ENCODE measurements at places on chromosomes 12 and 14.

GRCh38 chr14:99460793-99461192 is 19.9 kb downstream of the SETD3 start:
- ATAC-seq, result no peak

DNA sequence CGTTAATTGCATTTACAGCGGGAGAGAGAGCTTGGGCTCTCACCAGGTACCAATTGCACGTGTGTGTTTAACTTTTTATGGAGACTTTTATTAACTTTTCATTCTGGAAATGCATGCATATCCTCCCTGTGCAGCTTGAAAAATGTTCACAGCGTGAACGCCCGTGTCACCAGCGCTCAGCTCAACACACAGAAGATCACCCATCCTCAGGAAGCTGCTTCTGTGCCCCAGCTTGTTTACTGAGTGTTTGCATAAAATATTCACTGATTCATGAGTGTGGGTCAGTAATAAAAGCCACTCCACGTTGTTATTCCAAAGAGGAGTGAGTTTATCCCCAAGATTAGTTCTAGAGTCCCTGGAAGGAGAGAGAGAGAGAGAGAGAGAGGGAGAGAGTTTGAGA is 75.5 kb upstream of the FZD10 start:
- no peak for ATAC-seq

GRCh38 chr12:110932046-110932445 is 11.7 kb upstream of the MYL2 start:
- no peak for ATAC-seq

GRCh38 chr12:26370098-26370497 is 174.7 kb downstream of the SSPN start:
- ATAC-seq, result no peak

GRCh38 chr12:12684375-12685106 is 11.4 kb downstream of the GPR19 start:
- peak; percentile 75 for ATAC-seq

- ATAC-seq, result no peak
Observed at GRCh38 chr12:92400006-92400405, 254.4 kb upstream of the BTG1 start.

DNA sequence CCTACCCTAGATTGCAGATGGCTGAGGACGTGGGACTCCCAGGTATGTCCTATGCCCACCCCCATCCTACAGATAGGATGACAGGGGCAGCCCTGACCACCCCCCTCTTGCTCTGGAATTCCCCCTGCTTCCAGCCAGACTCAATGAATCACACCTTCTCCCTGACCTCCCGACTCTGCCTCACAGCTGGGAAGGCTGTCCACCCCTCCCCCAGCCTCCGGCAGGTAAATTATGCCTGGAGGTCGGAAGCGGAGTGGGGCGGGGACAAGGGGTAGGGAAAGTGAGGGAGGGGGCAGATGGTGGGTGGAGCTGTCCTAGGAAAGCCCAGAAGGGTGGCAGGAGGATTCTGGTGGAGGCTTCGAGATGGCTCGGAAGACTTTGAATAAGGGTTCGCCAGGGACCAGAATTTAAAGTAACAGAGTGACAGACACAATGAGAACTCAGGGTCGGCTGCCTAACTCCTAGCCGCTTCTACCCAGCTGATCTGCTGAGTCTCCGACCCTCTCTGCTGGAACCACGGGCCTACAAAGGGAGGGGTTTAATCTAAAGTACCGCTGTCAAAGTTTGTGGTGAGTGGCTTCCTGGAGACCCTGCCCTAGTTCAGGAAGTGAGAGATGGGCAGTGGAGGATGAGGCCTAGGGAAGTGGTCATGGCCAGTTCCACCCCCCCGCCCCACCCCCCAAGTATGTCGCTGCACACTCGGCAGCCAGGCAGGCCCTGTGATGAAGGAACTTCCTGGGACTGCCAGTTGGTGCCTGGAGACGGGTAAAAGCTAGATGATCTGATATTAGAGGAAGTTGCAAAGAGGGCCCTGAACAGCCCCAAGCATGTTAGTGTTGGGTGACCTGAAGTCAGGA is 4.2 kb downstream of the PLEKHG3 start:
- ATAC-seq, result no peak

GRCh38 chr12:18868717-18869116 is 130.8 kb downstream of the CAPZA3 start:
- ATAC-seq, result peak; percentile 18

GRCh38 chr14:68759017-68759560 is 33.8 kb downstream of the ZFP36L1 start:
- no peak for ATAC-seq

DNA sequence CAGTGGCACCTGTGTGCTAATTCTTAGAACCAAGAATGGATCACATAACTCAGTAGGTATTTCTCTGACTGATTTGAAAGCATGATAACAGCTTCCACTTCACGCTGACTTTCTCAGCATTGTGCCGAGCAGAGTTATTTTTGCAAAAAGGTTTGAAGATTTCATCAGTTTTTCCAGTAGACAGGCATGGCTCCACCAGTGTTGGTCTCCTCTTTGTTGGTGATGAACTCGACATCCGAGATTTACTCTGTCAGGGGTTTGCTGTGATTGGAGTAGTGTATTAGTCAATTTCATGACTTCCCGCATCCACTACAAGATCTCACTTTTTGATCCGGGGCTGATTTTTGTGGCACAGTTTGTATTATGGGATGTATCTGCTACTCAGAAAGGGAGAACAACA is 85.3 kb downstream of the PRKCH start:
- ATAC-seq, result peak; percentile 47

GRCh38 chr14:41699486-41699885 is 92.8 kb downstream of the LRFN5 start:
- no peak for ATAC-seq

DNA sequence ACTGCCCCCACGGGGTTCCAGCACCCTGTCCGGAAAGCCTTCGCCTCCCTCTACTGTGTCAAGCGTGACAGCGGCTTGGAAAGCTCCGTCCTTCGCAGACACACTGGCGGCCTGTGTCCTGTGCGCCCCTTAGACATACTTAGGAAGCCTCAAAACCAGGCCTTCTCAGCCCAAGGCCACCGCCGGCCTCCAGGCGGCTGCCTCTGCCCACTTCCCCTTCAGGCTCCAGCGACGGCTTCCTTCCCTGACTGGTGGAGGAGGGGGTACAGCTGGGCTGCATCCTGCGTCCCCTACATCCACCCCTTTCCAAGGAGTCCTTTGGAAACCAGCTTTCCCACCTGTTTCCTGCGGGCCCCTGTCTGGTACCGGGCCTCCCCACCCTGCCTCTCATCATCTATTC is 2.5 kb upstream of the CACNA2D4 start:
- ATAC-seq, result no peak

GRCh38 chr14:50944647-50945413 is 547 bp upstream of the PYGL start:
- ATAC-seq, result peak; percentile 77

- peak; percentile 12 for ATAC-seq
Observed at GRCh38 chr14:33568935-33569579, 381.8 kb downstream of the EGLN3 start.

DNA sequence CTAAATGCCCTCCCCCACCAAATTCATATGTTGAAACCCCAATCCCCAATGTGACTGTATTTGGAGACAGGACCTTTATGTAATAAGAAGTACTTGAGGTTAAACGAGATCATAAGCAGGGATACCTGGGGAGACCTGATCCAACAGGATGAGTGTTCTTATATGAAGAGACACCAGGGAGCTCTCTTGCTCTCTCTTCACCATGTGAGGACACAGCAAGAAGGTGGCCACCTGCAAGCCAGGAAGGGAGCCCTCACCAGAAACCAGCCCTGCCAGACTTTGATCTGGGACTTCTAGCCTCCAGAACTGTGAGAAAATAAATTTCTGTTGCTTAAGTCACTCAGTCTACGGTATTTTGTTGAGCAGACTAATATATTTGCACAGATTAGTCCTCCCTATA is 113.6 kb downstream of the NUAK1 start:
- no peak for ATAC-seq

- ATAC-seq, result no peak
Observed at GRCh38 chr12:13780453-13780852, 200.9 kb downstream of the GRIN2B start.

DNA sequence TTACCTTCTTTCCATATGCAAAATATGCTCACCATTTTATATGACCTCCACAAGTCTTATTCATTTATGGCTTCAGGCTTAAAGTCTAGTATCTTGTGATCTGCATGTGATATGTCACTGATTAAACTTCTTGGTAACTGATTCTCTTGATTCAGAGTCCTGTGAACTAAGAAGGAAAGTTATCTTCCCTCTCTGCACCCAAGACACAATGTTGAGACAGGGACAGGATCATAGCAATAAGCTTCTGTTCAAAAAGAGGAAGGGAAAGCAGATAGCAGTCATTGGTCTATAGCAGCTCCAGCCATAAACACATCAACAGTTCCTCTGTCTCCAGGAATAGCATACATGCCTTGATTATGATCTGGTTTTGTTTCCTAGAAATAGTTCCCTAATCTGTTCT is 103.1 kb downstream of the UNC79 start:
- no peak for ATAC-seq

- no peak for ATAC-seq
Observed at GRCh38 chr14:68342216-68342763, 450.6 kb downstream of the ZFP36L1 start.

- ATAC-seq, result peak; percentile 45
Observed at GRCh38 chr12:58502226-58502625, 418.1 kb downstream of the LRIG3 start.

GRCh38 chr12:33322519-33322918 is 117.1 kb downstream of the SYT10 start:
- ATAC-seq, result no peak

DNA sequence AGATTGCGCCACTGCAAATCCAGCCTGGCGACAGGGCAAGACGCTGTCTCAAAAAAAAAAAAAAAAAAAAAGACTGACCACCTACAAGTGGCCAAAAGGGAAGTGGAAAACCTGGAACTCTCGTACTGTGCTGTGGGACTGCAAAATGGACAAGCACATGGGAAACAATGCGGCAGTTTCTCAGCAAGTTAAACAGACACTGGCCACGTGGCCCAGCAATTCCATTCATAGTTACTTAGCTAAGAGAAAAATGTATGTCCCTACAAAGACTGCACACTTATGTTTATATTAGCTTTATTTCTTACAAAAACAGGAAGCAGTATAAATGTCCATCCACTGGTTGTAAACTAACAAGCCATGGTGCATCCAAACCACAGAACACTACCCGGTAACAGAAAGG is 5.6 kb downstream of the CHFR start:
- ATAC-seq, result no peak

DNA sequence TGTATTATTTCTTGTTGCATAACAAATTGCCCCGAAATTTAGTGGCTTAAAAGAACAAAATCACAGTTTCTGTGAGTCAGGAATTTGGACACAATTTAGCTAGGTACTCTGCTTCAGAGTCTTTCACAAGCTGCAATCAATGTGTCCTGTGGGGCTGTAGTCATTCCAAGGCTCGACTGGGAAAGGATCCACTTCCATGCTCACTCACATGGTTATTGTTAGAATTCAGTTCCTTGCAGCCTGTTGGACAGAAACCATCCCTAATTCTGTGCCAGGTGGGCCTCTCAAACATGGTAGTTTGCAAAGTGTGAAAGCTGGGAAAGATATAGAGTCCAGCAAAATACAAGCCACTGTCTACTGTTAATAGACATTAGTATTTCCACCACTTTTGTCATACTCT is 59.7 kb upstream of the ARID2 start:
- no peak for ATAC-seq

- no peak for ATAC-seq
Observed at GRCh38 chr12:40775661-40776060, 83.4 kb downstream of the CNTN1 start.

DNA sequence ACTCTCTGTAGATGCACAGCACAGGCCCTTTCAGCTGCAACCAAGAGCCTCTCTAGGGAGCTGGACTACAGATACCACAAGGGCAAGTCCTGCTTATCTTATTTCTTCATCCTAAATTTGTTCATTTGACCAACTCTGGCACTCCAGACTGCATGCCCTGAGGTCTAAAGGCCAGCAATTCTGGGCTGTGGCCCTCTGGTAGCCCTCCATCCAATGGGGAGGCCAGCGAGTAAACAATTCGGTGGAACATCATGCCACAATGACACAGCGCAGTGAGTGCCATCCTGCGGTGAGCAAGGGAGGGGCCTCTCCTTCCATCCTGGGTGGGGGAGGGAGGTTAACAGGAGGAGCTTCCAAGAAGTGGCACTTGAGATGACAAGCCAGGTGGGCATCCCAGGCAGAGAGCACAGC is 652 bp upstream of the SELPLG start:
- ATAC-seq, result no peak

DNA sequence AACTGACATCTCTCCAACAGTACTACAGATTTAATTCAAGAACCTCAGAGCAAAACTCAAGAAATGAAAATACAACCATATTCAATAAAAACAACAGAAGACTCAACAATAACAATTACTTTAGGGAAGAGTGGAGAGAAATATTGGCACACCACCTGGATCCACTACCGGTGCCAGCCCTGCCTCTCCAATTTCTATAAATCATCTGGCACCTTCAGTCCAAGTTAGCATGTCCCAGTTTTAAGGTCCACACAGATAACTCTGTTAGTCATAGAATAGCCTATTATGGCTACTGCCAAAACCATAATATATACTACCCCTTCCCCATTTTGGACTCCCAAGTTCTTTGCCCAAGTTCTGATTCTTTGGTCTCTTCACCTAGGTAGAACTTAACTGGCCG is 69.9 kb upstream of the PSMA6 start:
- ATAC-seq, result no peak

- ATAC-seq, result no peak
Observed at GRCh38 chr14:90911121-90911520, 94.9 kb upstream of the TTC7B start.

DNA sequence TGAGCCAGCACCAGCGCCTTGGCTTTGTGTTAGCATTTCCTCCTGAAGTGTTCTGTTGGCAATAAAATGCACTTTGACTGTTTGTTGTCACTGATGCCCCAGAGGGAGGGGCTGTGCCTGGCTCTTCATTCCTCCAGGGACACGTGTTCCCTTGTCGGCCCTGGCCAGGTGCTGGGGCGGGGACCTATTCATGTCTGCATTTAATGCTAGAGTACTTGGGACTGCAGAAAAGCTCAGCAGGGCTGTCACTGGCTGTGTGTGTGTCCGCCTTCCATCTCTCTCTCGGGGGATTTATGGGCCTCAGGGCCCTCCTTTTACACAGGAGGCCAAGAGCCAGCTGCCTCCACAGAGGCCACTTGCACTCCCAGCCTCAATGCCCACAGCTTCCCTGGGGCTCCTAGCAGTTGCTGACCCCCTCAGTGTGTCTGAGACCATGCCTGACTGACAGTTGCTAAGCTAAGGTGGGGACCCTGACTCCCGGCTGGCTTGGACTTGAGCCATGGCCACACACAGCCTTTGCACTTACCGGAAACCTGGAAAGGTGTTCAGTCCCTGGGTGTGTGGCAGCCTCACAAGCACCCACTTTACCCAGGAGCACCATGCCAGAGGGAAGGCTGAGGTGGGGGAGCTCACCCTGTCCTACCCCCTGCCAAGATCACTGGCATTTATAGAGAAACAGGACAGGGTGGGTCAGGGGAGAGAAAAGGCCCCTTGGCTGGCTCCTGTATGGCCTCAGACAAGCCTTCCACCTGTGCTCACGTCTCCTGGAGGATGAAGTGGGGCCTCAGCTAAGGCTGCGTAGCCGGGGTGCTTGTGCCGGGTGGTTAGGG is 27.8 kb downstream of the HIP1R start:
- no peak for ATAC-seq

GRCh38 chr14:34355584-34356263 is 106.3 kb downstream of the SPTSSA start:
- peak; percentile 85 for ATAC-seq

- ATAC-seq, result no peak
Observed at GRCh38 chr12:122684297-122684813, 18.8 kb downstream of the HCAR2 start.

GRCh38 chr12:28209782-28210181 is 19.5 kb downstream of the CCDC91 start:
- ATAC-seq, result no peak

- no peak for ATAC-seq
Observed at GRCh38 chr12:21223930-21224329, 92.9 kb downstream of the SLCO1B1 start.

Data from SK-N-SH treated with all-trans-retinoic acid at 6 μM for 48 hours (cell line).